ENCODE measurements at places on chromosomes 6 and 20.

DNA sequence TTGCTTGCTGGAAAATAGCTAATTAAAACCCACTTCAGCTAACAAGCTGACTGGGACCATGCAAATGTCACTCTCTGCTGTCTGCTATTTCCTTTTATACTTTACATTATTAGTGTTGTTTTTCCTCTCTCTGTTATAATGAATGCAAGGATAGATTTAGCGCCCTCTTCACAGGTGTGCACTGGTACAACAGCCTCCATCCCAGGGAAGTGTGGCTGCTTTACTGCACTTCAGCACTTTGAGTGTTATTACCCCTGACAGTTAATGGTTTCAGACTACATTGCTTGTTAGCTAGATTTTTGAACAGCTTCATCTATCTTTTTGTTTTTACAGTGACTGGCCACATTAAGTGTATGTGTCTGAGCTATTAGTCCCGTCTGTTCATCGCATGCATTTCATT is 405.7 kb downstream of the RNF144B start:
- DNase-seq, result no peak

- DNase-seq, result no peak
Observed at GRCh38 chr6:35776364-35777215, at the start of gene CLPSL2. TSS of gene CLPSL2 (plus strand) at chr6:35776598. CDS start at chr6:35776619, 21 bp downstream.

DNA sequence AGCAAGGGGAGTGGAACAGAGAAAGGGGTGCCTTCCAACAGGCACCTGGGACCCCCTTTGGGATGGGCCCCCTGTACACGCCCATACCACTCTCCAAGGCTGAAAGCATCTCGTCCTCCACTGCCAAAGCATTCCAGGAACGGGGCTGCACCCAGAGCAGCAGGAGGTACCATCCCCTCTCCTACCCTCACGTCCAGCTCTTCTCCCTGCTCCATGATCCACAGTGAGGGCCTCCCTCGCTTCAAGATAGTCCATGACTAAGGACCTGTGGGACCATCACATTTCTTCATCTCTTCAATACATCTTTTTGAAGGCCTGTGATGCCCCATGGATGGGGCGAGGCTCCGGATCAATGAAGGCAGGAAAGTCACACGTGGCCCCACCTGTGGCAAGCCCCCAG is 209.9 kb downstream of the ANKRD60 start:
- DNase-seq, result no peak

GRCh38 chr6:44935693-44936300 is 392.3 kb upstream of the RUNX2 start:
- DNase-seq, result no peak

- DNase-seq, result no peak
Observed at GRCh38 chr20:6341491-6341890, 218.7 kb upstream of the FERMT1 start.

DNA sequence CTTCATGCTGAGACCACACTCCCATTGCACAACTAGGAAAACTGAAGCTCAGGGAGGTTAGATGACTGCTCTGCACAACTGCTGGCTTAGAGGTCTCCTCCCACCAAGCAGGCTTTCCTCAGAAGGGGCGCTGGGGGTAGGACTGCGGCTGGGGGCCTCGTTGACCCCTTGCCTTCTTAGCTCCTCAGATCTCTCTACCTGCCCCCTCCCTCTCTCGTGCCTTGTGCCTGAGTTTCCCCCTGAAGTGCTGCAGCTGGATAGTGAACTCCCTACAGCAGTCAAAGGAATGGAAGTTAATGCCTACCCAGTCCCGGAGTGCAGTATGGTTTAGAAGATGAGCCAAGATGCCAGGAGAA is 149.8 kb downstream of the GRM4 start:
- DNase-seq, result no peak

DNA sequence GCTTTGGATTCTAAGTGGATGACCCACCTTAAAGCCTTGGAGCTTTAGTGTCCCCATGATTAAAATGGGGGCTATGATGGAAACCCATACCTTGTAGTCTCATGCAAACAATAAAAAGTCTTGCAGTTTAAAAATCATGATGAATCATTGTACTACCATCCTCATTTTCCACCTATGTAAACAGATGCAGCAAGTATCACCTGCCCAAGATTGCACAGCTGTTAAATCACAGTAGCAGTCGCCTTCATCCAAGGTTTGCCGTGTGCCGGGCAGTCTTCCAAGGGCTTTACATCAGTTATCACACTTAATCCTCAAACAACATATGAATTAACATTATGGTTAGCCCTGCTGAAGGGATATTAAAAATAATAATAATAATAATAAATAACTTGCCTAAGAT is 210.3 kb downstream of the FOXA2 start:
- DNase-seq, result no peak

DNA sequence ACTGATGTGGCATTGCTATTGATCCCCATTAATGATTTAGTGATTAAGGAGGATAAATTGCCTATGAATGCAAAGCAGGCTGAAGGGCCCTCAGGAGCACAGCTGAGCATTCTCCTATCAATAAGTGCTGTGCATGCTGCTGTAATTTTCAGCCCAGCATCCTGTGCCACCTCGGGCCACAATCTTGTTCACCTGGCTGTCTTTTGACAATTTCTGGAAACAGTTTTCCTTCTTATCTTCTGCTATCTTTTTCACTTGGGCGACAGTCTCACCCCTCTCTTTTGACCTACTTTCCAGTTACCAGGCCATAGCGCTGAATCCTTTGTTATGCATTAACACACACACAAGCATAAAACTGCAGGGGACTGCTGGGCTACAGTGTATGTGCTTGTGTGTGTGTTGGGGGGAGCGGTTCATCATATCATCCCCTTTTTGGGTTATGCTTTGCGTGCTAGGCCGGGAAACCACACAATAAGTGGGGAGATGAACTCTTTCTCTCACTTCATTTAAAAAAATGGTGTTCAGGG is 60.2 kb downstream of the F13A1 start:
- DNase-seq, result no peak

DNA sequence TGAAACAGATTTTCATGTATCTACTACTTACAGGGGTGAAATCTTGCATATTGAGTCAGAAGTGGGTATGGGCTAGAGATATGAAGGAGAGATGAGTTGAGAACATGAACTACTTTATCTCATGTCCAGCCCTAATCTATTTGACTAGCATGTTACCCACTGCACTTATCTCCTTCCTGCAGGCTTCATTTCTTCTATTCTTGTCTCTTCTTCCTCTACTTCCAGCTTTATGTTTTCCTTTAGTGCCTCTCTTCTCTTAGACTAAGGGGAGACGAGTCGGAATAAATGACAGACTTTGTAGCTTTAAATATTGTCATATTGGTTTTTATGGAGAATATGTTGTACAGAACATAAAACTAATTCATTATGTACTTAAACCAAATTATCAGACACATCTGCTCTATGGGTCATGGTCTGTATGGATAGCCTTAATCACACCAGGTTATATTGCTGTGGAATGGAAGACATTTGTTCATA is 5.3 kb downstream of the RAB32 start:
- DNase-seq, result no peak

GRCh38 chr6:159978291-159979135 is 9.6 kb downstream of the IGF2R start:
- no peak for DNase-seq

DNA sequence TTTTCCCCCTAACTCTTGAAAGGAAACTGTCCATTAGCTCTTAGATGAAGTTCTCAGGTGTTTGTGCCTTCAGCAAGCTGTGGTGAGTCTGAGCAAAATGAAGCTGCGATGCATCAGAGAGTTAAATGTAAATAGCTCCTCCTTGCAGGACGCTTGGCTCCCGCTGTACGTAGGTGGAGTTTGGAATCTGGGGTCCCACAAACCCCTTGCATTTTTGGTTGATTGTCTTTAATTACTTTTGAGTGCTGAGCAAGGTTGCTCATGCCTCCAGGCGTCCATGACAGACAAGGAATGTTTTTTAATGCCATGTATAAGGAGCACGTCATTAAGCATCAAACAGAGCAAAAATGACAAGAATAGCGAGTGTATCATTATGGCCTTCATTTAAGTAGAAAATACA is 300.5 kb downstream of the TFAP2C start:
- DNase-seq, result no peak

DNA sequence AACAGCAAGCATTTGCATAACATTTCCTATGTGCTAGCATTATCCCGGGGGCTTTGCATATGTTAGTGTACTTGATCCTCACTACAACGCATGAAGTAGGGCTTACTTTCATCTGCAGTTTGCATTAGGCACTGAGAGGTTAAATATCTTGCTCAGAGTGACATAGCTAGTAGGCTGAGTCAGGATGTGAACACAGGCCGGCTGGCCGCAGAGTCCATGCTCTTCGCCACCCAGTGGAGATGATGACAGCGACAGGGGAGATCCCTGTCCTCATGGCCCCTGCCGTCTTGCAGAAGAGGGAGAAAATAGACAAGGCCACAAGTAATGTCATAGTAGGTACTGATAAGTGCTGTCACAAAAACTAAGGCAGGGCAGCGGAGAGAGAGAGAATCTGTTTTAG is 46.9 kb downstream of the LYRM4 start:
- no peak for DNase-seq
